ENCODE measurements at places on chromosomes 4 and X.

- no peak for DNase-seq
Observed at GRCh38 chrX:70434914-70435586, 9.6 kb upstream of the DLG3 start.

GRCh38 chrX:111837197-111837596, 38.8 kb upstream of the TRPC5OS start:
- no peak for DNase-seq

DNA sequence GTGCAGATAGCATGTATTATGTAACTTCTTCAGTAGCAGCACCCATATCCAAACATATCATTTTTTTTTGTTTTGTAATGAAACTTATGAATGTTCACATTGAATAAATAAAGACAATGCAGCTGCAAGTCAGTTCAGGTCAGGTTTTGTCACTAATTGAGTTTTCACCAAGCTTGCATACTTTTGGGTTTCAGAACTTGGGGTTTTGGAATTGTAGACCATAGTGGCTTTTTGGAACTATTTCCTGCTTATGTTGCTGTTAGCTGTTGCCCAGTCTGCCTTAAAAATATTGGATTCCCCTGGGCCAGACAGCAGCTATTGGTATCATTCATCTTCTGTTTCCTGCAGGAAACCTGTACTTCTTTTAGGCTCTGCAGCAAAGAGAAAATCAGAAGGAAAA, 113.4 kb upstream of the LIMCH1 start:
- DNase-seq: no peak

- DNase-seq: no peak
Observed at GRCh38 chr4:87974856-87975462, 555 bp upstream of the SPP1 start.

DNA sequence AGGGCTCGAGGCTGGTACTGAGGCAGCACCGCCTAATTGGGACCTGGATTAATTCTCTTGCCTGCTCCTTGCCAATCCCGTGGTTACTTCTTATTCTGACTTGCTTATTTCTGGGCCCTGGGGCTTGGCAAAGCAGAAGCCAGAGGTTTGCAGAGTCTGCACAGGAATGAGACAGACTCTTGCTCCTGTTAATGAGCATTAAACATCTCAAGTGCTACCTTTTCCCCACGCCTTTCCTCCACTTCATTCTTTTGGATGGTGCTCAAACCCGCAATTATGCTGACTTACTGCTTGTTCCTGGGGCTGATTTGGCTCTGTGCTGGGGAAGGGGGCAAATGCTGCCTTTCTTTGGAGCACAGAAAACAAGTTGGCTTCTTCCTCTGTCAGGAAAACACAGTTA, 16.5 kb upstream of the STOX2 start:
- no peak for DNase-seq

- DNase-seq: no peak
Observed at GRCh38 chrX:153877571-153878261, 8.3 kb downstream of the L1CAM start.

DNA sequence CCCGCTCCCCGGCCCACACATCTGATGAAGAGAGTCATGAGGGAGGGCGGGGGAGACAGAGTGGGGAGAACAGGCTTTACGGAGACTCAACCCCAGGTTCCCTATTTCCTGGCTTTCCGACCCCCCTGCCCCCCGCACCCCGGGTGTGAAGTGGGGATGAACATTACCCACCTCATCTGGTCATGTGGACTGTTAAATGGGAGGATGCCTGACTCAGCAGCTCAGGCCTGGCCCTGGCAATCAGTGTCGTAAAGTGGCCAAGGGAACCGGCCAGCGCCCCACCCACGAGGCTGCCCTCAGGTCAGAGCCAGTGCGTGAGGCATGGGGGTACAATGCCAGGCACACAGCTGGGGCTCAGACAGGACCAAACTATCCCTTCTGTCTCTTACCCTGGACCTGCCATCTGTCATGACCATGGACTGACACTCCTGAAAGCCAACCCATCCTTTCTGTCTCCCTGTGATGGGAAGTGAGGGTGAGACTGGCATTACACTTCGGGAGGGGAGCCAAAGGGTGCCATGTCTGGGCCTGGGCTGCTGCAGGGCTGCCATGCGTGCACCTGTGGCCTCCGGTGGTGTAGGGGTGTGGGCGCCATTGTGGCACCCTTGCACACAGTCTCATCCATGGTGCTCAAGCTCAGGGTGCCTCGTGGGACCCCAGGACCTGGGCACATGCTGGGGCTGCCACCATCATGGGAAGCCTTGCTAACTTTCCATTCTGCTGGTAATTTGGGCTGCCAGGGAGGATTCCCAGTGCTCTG, 106.1 kb upstream of the PSAPL1 start:
- DNase-seq: no peak

- no peak for DNase-seq
Observed at GRCh38 chr4:3317011-3317655, 24.3 kb downstream of the RGS12 start.

GRCh38 chr4:57051095-57051494, 59.1 kb downstream of the IGFBP7 start:
- DNase-seq: no peak

- no peak for DNase-seq
Observed at GRCh38 chrX:71953391-71953790, 42.7 kb downstream of the NHSL2 start.

DNA sequence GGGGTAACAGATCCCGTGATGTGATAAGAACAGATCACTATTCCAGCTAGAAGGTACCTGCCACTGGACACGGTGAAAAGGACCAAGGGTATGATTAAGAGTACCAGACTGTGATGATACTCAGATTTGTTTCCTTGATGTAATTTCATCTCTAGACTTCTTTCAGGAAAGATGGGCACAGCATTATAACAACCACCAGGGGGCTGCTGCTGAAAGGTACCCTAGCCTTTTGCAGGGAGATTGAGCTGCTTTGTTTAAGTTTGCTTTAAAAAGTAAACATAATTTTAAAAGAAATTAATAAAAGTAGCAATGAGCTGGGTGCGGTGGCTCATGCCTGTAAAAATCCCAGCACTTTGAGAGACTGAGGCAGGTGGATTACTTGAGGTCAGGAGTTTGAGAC, 145.4 kb downstream of the EMCN start:
- DNase-seq: no peak

GRCh38 chr4:84971319-84971932, 4.9 kb upstream of the WDFY3 start:
- DNase-seq: no peak

GRCh38 chr4:75566911-75567310, 11.0 kb downstream of the ODAPH start:
- DNase-seq: no peak

DNA sequence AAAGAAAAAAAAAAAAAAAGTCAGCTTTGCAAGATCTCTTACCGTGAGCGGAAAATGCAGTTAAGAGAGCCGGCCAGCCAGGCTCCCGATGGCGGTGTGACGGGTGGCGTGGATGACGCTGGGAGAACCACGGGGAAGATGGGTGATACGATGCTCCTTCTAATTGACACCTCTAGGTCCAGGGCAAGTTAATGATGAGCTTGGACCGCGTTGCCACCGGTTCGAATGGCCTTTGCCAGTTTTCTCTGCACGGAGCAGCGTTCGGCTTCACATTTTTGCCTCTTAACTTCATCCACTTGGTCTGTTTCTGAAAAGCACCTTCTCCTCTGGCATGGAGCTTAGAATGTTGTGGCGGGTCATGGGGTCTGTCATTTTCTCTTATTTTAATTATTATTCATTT, 33.2 kb downstream of the SHOX start:
- no peak for DNase-seq

GRCh38 chrX:74922922-74923543, 2.2 kb downstream of the NEXMIF start:
- no peak for DNase-seq

GRCh38 chr4:185700048-185700447, 111.9 kb downstream of the SORBS2 start:
- no peak for DNase-seq

DNA sequence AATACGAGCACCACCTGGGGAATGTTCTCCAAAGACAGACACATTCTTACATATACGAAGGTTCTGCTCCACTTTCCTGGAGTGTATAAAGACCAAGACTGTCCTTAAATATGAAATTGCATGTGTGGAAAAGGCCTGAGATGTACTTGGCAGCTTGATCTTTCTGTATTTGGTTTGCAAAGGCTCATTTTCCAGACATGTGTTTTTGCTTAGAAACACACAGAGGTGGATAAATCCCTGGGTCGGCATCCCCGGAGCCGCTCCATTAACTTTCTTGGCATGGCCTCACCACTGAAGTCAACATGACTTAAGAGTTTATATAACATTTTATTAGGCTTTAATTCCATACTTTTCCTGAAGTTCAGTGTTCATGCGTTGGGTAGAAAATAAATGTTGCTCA, 239.4 kb downstream of the LDB2 start:
- no peak for DNase-seq

DNA sequence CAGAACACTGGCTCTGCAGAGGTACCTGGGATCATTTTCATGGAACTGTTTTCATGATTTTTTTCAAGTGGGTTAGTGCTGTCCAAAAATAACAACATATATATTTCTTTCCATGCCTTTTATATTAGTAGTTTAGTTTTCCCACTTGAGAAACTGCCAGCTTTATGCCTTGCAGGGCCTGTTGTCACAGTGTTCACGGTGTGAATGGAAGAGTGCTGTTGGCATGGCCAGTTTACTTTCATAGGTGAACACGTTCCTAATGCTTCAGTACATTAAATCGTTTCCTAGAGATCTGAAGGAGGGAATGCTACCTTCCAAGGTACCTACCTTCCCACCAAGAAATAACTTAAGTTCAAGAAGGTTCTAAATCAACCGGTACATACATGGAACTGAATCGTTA, 12.6 kb downstream of the DOCK11 start:
- no peak for DNase-seq

DNA sequence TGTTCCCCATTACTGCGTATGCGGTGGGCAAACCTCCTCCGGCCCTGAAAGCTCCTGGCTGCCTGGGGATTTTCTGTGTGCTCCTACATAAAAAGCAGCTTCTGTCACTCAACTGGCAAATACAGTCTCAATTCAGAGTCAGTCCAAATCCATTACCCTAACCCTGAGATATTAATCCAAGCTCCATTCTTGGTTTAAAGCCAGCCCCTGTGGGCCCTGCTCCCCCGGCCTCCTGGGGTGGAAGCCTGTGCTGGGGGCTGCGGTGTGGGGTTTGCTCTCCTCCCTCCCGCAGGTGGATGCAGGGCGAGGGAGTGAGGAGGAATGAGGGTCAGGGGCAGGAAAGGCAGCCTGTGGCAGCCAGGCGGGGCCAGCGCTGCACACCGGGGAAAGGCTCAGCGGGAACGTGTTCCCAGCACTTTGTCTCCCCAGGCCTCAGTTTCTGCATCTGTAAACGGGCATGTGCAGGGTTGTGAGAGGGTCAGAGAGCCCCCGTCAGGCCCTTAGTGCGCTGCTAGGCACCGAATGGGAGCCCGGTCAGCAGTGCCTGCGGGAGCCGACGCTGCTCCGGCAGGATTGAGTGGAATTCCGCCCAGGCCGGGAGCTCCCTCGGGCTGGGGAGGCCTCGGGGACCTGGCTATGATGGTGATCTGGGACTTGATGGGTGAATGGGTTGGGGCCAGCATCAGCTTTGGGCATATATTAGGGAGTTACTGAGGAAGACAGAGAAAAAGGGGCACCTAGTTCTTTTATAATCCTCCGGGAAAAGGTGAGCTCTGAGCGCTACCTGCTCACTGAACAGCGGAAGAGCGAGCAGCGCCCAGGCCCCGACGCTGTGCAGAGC, 6.3 kb upstream of the RGS12 start:
- DNase-seq: no peak

GRCh38 chr4:174222266-174222872, 61.1 kb downstream of the FBXO8 start:
- no peak for DNase-seq

DNA sequence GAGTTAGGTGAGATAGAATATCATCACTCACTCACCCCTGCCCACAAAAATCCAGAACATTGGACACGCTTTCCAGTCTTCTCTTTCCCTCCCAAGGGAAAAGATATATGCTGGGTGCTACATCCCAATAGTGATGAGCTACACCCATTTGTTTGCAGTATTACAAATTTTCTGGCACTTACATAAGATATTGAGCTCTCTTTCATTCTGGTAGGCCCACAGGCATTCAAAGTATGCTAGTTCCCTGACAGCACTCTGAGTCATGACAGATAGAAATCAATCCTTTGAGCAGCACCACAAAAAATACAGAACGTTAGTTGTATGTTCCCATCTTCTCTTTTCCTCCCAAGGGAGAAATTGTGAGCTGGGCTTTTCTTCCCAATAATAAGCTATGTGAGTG, 477.6 kb upstream of the GRID2 start:
- no peak for DNase-seq

DNA sequence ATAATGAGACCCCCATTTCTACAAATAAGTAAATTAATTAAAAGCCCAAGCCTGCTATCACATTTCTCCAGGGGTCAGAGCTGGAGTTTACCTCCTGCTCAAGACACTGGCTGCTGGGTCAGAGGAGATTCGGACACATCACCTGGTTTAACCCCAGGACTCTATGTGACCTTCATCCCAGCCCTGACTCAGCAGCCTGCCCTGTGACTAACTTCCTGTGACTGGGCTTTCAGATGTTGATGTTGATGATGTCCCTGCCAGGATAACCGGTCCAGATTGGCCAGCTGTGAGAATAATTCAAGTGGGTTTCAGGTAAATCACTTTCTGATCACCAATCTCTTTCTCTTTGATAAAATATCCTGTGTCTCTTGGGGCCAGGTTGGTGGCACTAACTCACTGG, 102.4 kb upstream of the MAML3 start:
- DNase-seq: no peak

DNA sequence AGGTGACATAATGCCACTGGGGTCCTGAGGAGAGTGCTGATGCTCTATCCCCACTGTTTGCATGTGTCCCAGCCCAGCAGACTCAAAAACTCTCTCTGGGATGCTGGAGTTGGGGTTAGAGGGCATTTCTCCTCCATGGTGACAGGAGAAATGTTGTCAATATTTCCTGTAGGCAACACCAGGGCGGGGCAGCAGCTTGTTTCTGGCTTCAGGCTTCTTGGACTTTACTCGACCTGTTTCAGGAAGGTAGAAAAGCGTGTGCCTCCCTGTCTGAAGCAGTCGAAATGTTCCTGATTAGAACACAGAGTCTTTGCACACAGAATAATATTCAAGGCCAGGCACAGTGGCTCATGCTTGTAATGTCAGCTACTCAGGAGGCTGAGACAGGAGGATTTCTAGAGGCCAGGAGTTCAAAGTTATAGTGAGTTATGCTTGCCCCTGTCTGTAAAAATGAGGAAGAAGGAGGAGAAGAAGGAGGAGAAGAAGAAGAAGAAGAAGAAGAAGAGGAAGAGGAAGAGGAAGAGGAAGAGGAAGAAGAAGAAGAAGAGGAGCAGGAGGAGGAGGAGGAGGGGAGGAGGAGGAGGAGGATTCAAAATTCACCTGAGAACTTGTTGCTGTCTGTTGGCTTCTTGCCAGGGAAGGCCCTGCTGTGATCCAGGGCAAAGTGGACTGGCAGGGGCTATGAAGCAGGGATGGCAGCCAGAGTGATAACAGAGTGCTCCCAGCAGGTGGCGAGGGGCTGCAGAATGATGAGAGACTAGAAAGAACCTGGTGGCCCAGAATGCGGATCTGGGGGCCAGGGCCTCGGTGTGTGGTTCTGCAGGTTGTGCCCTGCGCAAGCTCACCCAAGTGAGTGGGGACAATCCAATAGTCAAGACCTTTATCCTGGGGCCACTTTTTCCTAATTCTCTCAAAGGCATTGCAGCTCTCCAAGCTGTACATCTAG, 82.9 kb downstream of the RTL5 start:
- DNase-seq: no peak

Data from activated CD4-positive, alpha-beta T cell treated with anti-CD3 and anti-CD28 coated beads for 4 hours (primary cell).